Activated T-helper 9 cell treated with anti-CD3 and anti-CD28 coated beads, Interleukin-2, amount 50 U/mL, for 16 hours (primary cell): ENCODE measurements at places on chromosomes 5 and 9.

- DNase-seq, result no peak
Observed at GRCh38 chr9:97880336-97880735, 27.3 kb downstream of the FOXE1 start.

DNA sequence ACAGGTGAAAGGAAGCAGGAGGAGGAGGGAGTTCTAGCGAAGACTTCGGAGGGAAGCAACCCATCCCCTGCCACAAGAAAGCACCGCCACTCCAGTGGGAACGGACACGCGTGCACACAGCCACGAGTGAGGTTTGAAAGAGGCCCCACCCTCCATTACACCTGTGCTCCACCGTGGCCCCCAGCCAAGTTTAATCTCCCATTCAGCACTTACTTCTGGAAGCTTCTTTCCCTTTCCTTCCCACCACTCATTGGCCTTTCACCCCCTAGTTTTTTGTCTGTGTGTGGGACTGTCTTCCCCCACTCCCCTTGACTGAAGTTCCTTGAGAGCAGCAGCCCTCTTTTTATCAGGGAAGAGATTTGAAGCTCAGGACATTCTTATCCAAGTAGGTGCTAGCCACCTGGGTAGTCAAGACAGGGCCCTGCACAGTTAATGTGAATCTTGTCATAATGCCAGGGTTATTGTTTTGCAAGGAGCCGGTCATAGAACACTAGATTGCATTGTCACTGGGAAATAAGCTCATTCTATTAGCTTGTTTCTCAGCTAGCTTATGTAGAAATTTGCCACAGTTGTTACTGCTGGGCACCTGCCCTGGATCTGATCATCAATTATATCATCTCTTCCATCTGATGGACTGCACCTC is 256.0 kb downstream of the DOCK8 start:
- no peak for DNase-seq

- DNase-seq, result no peak
Observed at GRCh38 chr5:144659634-144660227, 489.1 kb downstream of the KCTD16 start.

DNA sequence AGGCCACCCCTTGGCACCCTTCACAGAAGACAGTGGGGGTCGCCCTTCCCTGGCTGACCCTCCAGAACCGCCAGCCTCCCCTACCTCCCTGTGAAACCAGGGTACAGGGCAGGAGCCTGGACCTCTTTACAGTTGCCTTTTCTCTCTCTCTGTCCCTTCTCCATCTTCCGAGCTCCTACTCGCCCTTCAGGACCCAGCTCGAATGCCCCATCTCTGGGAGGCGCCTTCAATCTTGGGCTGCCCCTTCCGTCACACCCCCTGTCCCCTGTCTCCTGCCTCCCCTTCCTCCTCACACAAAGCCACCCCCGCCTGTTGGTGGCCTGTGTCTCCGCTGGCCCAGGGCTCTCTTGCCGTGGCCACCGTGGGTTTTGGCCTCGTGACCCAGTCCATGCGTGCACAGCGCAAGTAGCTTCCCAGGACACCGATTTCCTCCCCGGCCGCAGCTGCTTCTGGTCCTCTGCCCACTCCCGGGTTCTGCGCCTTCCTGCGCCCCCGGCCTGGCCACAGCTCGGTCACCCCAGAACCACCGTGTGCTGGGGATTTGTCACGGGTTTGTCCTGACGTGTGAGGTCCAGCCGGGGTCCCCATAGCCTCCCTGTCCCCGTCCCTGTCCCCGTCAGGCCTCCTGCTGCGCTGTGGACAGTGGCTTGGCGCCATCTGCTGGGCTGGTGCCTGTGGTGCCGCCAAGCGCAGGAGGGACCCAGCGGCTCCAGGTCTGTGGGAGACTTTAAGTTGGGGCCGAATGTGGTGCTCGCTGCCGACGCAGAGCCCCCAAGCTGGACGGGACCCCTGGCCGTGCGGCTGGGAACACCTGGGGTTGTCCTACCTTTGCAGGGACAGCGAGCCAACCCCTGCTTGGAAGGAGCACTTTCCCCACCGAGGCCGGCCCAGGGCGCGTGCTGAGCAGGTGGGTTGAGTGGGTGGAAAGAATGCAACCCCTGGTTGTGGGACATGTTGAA is 4.0 kb upstream of the TMEM250 start:
- DNase-seq, result peak; percentile 69

GRCh38 chr5:131945551-131946168 is at the start of gene MEIKIN:
TSS of gene MEIKIN (minus strand) at chr5:131945663. CDS start at chr5:131945505, 158 bp downstream.
- DNase-seq, result no peak

- no peak for DNase-seq
Observed at GRCh38 chr5:176650354-176650884, 3.1 kb downstream of the TSPAN17 start.

- no peak for DNase-seq
Observed at GRCh38 chr5:133779828-133780475, 167.6 kb upstream of the FSTL4 start.

- DNase-seq, result no peak
Observed at GRCh38 chr5:125317536-125317995, 571.1 kb upstream of the ZNF608 start.

DNA sequence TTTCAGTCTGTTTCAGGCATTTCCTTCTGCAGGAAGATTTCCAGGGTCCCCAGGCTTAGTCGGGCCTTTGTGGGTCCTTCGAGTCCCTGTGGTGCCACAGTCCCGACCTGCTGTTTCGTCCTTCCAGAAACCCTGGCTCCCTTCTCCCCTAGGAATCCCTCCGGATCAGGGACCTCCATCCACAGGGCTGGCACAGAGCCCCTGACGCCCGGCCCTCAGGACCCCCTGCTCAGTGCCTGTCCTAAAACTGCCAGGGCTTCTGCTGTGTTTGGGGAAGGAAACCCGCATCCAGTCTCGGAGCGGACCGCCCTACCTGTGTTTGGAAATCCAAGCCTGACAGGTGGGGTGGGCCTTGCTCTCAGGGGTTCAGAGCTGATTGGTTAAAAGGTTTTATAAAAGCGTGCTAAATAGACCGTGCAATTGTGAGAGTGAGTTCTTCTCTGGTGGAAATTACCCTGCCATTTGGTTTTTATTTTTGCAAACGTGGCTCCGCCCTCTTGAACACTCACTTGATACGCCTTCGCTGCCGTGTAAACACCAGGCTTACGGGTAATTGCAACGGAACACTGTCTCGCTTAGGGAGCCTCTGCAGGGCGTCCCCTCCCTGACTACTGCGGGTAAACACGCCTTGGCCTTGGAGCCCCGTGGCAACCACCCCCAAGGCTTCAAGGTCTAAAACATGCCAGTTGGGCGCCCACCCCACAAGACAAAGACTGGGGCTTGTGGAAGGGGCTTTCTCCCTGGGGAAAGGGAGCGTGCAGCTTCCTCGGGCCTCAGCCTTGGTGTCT is 121.2 kb downstream of the PHF2 start:
- no peak for DNase-seq

DNA sequence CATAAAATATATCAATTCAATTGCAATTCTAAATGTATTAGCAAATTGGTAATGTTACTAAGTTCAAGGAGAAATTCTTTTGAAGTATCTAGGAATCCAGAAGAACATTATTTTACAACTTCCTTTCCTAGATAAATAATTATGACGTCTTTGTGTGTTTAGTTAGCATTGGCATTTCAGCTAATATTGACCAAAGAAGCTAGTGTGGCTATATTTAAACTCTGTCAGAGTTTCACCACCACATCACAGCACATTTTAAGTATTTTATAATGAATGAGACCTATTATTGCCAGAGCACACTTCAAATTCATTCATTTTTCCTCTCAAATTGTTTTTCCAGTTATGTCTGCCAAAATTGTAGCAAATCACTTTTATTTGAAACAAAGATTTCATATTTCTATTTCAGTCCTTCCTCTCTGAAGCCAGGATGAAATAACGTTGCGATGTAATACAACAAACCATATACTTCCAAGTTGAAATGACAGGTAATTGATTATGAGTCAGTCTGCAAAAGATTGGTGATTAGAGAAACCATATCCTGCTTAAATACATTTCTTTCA is 18.9 kb downstream of the PLK2 start:
- DNase-seq, result no peak

- DNase-seq, result no peak
Observed at GRCh38 chr5:57494104-57495098, 11.8 kb upstream of the ACTBL2 start.

DNA sequence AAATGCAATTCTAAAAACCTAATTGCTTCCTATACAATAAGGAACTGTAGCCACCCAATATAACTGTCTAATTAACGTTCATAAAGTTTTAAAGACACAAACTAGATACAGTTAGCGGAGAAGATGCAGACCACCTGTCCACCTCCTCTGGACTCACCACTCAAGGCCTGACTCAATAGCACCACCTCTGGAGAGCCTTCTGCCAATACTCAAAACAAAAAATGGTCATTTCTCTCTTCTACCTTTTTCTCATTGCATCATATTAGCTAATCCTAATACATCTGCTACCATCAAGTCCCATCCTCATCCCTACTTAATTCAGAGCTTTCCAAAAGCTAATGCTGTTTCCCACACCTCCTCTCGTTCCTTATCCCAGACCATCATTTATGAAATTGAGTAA is 159.9 kb downstream of the MLLT3 start:
- DNase-seq, result no peak

DNA sequence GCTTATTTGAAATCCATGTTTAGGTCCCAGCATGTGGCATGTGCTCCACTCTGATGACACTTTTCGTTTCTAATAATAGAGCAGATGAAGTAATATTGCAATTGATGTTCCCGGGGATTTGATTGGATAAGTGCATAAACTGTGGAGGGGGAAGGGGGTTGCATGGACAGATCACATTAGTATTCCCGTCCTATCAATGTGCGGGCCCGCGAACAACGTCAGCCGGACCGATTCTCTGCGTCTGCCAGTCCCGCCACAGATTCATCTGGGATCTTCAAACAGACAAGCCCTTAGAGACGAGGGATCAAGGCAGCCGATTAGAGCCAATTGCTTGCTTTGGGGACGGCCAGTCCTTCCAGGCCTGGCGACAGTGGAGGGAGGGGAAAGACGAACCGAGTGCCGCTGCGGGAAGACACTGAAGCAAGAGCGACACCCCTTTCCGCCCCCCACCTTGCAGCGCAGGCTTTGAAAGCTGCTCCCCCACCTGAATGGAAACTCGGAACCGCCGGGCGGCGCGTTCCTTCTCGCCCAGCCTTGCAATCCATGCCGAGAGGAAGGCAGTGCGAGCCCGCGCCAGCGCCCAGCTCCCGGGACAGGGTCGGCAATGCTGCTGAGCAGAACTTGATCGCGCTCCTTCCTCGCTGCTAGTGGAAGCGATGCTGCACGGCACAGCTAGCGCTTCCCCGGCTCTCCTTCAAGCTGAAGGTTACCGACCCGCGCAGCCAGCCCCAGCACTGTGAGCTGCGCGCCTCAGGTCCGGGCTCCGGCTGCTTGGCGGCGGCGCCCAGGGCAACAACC is at the start of gene RGS7BP:
RGS7BP (plus strand) TSS at position 247 of the 798 bp plus-strand sequence. CDS start 610 bp downstream, outside the sequence.
- no peak for DNase-seq

GRCh38 chr9:134150557-134151214 is 13.7 kb downstream of the RNU6ATAC start:
- no peak for DNase-seq

- no peak for DNase-seq
Observed at GRCh38 chr5:151002250-151002649, 18.1 kb upstream of the GPX3 start.

GRCh38 chr9:137048655-137049543 is 2.9 kb upstream of the NPDC1 start:
- no peak for DNase-seq

GRCh38 chr5:42767491-42768105 is 11.0 kb downstream of the CCDC152 start:
- DNase-seq, result no peak

DNA sequence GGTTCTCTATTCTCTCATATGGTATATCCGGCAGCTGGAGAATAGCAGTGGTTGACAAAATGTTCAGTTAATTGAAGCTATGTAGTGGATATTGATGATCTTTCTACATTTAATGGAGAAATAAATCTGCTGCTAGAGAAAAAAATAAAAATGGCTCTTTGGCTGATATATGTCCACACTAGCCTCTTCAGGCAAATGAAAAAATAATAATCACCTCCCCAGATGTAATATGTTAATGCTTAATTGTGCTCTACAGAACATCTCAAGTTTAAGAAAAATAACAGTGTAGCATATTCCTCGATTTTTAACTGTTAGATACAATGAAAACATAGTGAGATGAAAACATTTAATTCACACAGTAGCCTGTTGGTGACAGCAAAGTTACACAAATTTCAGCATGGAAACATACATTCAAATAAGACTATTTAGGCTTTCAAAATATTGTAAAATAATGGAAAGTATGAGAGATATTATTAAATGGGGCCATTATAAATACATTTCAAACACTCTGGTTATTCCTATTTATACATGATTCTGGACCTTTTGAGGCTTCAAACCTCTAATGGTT is 543.0 kb downstream of the MAT2B start:
- DNase-seq, result no peak

DNA sequence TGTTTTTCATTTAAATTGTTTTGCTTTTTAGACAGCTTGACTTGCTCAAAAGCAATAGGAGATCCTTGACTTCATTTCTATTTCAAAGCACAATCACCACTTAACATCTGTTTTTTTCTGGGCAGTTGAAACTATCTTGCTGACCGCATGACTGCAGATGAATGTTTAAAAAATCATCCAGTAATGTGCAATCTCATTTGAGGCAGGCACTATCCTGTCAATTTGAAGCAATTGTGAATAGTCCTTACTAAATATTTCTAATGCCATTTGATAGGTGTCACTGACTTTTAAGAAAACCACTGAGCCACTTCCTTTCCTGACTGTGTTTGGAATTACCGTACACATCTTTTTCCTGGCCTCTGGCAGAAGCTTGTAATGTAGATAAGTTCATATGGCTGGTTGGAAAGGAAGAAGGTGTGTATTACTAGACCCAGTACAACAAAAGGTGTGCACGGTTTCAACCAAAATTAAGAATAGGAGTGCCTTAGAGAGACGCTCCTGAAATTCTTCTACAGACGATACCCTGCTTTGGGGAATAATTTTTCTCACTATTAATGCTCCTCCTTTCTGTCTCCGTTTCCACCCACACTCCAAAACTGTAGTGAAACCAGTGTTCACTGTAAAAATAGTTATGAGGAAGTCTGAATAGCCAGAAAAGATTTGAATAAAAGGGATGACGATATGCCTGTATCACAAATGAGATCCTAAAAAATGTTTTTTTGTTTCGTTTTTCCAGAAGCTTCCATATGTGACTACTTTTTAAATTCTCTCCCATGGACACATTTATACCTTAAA is 136.7 kb upstream of the MOCS2 start:
- no peak for DNase-seq

GRCh38 chr5:154611341-154611767 is 133.3 kb upstream of the HAND1 start:
- no peak for DNase-seq
